ENCODE measurements at places on chromosomes 16 and 17. TPM values are rescaled to one million over a fixed set of nuclear protein-coding genes. Genes with fewer than 3 reads are reported as not detected.

Gene ARHGDIA
- total RNA-seq, result 124 TPM

Gene TBC1D3H
- total RNA-seq, result not detected

Gene TP53I13
- 34.1 TPM for total RNA-seq

Gene SPATA22
- 0.29 TPM for total RNA-seq

Gene LLGL1
- total RNA-seq, result 18.4 TPM

- no peaks in the 10 kb centered on the region for H3K4me1 ChIP-seq
- no peak for DNase-seq
- no peak overlapping the region for H3K27ac ChIP-seq
- no peak overlapping the region for H3K4me3 ChIP-seq
Observed at GRCh38 chr16:3119286-3119685, 6.9 kb downstream of the ZNF205 start.

GRCh38 chr17:21283482-21284318 lies 811 bp upstream of the MAP2K3 start:
- H3K27ac ChIP-seq, result peak overlapping the region; percentile 96
- no peaks in the 10 kb centered on the region for H3K36me3 ChIP-seq
- H3K4me1 ChIP-seq, result peaks cover 12% of the 10 kb centered on the region
- peak overlapping the region; percentile 90 for H3K4me3 ChIP-seq
- DNase-seq, result no peak
- H3K27me3 ChIP-seq, result no peaks in the 10 kb centered on the region

GRCh38 chr16:55433030-55433429 lies 46.0 kb upstream of the MMP2 start:
- no peaks in the 10 kb centered on the region for H3K27me3 ChIP-seq
- H3K27ac ChIP-seq, result no peak overlapping the region
- no peak for DNase-seq
- no peak overlapping the region for H3K4me3 ChIP-seq
- H3K36me3 ChIP-seq, result no peaks in the 10 kb centered on the region

GRCh38 chr16:70730031-70730430 lies 44.2 kb upstream of the MTSS2 start:
- H3K4me3 ChIP-seq, result no peak overlapping the region
- H3K27me3 ChIP-seq, result no peaks in the 10 kb centered on the region
- H3K36me3 ChIP-seq, result no peaks in the 10 kb centered on the region
- H3K4me1 ChIP-seq, result peaks cover 16% of the 10 kb centered on the region

DNA sequence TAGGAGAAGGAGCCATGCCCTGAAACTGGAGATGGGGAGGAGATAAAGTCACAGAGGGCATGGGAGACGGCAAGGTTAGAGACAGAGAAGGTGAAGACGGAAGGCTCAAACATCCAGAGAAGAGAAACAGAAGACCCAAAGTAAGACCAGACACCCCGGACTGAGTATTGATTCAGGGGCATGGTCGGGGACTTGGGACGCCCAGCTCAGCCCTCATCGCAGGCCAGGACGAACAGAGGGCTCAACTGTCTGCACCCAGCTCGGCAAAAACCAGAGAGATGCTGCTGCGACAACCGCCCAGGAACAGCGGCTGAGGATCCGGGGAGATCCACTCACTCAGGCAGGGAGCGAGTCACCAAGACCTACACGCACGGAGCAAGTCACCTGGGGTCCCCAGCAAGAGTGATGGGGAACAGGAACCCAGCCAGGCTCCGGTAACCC lies 999 bp downstream of the XYLT1 start:
- H3K36me3 ChIP-seq, result no peaks in the 10 kb centered on the region
- DNase-seq, result no peak
- peak overlapping the region; percentile 42 for H3K27ac ChIP-seq
- no peaks in the 10 kb centered on the region for H3K27me3 ChIP-seq
- H3K4me3 ChIP-seq, result peak overlapping the region; percentile 85
- peaks cover 4% of the 10 kb centered on the region for H3K4me1 ChIP-seq

DNA sequence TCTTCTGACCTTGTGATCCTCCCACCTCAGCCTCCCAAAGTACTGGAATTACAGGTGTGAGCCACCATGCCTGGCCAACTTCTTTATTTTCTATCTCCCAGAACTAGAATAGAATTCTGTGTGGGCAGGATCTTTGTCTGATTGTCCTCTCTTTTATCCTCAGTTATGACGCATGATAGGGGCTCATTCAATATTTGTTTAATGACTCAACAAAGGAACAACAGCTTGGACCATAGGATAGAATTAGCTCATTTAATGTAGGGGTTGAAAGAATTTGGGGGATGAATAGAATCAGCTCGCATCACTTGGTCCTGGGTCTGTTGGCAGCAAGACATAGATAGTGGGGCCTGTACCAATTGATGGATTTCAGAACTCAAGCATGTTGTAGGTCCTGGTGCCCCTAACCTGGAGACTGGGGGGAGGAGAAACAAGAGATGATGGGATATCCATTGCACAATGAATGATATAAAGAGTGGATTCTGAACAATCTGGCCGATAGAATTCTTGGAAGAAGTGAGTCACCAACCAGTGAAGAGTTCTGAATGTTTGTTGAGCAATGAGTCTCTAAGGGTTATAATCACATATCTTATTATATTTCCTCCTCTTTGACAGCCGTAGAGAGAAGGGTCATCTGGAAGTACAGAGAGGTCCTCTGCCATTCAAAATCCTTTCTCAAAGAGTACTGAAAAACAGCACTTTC lies 250.2 kb downstream of the HS3ST4 start:
- no peaks in the 10 kb centered on the region for H3K36me3 ChIP-seq
- no peaks in the 10 kb centered on the region for H3K27me3 ChIP-seq
- no peaks in the 10 kb centered on the region for H3K4me1 ChIP-seq
- no peak overlapping the region for H3K27ac ChIP-seq
- no peak overlapping the region for H3K4me3 ChIP-seq
- DNase-seq, result no peak

GRCh38 chr17:72056155-72056554 lies 64.7 kb upstream of the SOX9 start:
- DNase-seq, result no peak
- no peak overlapping the region for H3K4me3 ChIP-seq
- H3K36me3 ChIP-seq, result no peaks in the 10 kb centered on the region
- H3K27ac ChIP-seq, result peak overlapping the region; percentile 86

DNA sequence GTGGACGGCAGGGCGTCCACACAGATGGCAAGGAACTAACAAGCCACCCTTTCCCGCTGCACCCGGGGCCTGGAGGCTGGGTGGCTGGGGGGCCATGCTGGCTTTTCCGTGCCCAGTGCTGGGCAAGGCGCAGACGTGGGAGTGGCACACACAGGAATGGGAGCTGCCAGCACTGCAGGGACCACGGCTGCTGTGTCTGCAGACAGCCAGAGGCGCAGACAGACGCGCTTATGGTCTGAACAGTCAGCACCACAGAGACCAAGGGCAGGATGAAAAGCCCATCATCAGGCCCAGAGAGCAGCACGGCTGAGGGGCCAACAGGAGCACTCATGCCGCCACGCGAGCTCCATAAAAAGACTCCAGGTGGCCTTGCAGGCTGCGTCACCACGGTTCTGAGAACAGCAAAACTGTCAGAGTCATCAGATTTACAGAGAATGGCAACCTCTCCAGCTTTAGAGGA lies 24.0 kb downstream of the PDIA2 start:
- H3K4me1 ChIP-seq, result no peaks in the 10 kb centered on the region
- no peak for DNase-seq
- H3K36me3 ChIP-seq, result no peaks in the 10 kb centered on the region
- no peak overlapping the region for H3K4me3 ChIP-seq
- H3K27me3 ChIP-seq, result no peaks in the 10 kb centered on the region

- H3K4me3 ChIP-seq, result no peak overlapping the region
- DNase-seq, result no peak
- no peaks in the 10 kb centered on the region for H3K27me3 ChIP-seq
- H3K36me3 ChIP-seq, result no peaks in the 10 kb centered on the region
- H3K27ac ChIP-seq, result no peak overlapping the region
- H3K4me1 ChIP-seq, result no peaks in the 10 kb centered on the region
Observed at GRCh38 chr16:64013856-64014255, 1108.0 kb downstream of the CDH11 start.

DNA sequence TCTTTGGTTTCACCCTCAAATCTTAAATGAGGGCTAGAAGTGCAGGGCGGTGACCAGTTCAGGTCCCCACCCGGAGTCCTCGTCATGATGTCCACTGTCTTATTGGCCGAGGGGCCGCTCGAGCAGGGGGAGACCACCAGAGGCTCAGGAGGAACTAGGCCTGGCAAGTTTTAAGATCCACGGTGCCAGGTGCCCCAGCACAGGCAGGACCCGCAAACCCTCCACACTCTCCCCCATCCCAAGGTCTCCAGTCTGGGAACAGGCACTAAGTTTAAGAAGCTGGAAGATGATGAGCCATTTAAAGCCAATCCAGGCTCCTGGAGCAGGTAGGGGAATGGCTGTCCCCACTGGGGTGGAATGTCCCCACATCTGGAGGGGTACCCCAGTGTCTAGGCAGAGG lies 4.1 kb downstream of the DLX3 start:
- no peak overlapping the region for H3K27ac ChIP-seq
- peaks cover 20% of the 10 kb centered on the region for H3K27me3 ChIP-seq
- H3K36me3 ChIP-seq, result no peaks in the 10 kb centered on the region

GRCh38 chr17:60321336-60322055 lies 70.4 kb downstream of the USP32 start:
- no peaks in the 10 kb centered on the region for H3K36me3 ChIP-seq
- DNase-seq, result no peak
- no peak overlapping the region for H3K4me3 ChIP-seq
- H3K27ac ChIP-seq, result no peak overlapping the region
- H3K27me3 ChIP-seq, result no peaks in the 10 kb centered on the region
